ENCODE measurements at places on chromosomes 3 and 15. TPM values are rescaled to one million over a fixed set of nuclear protein-coding genes. Genes with fewer than 3 reads are reported as not detected.
A peak's percentile ranks its signal among the peaks of the same experiment; 100 is the strongest.

DNA sequence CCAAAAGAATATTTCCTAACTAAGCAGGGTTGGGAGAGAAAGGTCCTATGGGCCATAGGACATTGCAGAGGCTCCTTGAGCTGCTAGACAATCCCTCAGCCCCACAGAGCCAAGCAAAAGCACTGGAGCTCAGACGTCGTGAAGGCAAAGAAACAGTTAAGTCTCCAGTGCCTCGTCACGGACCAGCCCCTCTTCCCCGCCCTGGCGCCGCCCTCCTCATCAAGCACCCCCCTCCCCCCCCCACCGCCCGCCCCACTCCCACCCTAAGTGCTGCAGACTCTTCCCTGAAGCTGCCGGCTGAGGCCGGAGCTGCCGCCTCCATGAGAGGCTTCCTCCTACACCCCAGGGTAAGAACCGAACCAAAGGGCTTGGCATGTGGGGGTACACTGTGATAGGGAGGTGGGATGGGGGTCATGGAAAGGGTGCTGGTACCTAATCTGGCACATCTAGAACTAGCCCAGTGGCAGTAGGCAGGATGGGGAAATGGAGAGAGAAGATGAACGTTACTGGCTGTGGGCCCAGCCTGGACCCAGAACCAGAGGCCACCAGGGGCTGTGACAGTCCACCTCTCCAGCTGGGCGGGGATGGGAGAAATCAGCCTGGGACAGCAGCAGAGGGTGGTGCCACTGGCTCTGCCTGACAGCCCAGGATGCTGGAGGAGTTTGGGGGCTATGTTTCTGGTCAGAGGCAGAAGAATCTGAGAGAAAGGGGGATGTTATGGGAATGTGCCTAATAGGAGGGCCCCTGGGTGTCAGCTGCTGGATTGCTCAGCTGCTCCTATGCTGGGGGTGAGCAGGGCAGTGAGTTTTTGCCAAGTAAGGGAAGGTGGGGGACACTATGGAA is at the start of gene MAP1A:
Gene MAP1A, plus strand, starts transcription at position 255 of the 843 bp plus-strand sequence. CDS start 3,866 bp downstream, outside the sequence.
- no peaks in the 10 kb centered on the region for H3K27me3 ChIP-seq
- H3K36me3 ChIP-seq, result no peaks in the 10 kb centered on the region
- no peak within 1 kb of the TSS for H3K27ac ChIP-seq

GRCh38 chr15:85556618-85556895 is 176.2 kb downstream of the AKAP13 start:
- no peak overlapping the region for H3K27ac ChIP-seq
- no peak overlapping the region for H3K4me3 ChIP-seq
- no peaks in the 10 kb centered on the region for H3K27me3 ChIP-seq
- 0 out of 2 replicates have a peak, but pooled peaks cover 3% of the 10 kb centered on the region for H3K36me3 ChIP-seq
- no peak for DNase-seq

- H3K4me3 ChIP-seq, result no peak overlapping the region
- H3K27me3 ChIP-seq, result no peaks in the 10 kb centered on the region
- no peak for DNase-seq
- H3K4me1 ChIP-seq, result no peaks in the 10 kb centered on the region
Measured at GRCh38 chr3:61638741-61639140, 77.4 kb downstream of the PTPRG start.

DNA sequence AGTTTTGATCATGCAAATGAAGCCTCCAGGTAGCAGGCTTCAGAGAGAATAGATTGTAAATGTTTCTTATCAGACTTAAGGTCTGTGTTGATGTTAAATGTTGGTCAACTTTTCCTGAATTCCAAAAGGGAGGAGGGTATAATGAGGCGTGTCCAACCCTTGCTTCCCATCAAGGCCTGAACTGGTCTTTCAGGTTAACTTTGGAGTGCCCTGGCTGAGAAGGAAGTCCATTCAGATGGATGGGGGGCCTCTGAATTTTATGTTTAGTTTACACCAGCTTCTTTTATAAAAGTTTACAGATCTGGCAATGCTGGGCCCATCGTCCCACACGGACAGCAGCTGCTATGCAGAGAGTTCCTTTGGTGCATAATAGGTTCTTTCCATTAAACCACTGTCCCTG is 8.9 kb downstream of the CCDC13 start:
- no peak for DNase-seq
- peak overlapping the region; percentile 71 for H3K27ac ChIP-seq
- no peaks in the 10 kb centered on the region for H3K27me3 ChIP-seq
- no peak overlapping the region for H3K4me3 ChIP-seq

The RHOV gene
- not detected for total RNA-seq

The SAMMSON gene
- not detected for total RNA-seq

DNA sequence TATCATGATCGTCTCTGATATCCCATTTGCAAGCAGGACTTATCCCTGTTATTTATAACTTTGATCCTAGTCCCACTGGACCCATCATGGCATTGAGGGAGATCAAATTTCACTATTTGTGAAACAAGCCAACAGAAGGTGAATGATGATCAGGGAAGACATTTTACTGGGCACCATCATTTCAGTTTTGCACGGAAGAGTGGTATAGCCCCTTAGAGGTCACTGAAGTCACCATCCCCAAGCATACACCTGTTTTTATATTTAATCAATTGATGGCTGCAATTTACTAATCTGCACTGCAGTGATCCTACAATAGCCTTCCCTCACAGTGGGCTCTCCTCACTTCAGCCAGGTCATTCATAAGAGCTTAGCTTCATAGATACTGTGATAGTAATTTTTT is 132.4 kb downstream of the FHIT start:
- no peaks in the 10 kb centered on the region for H3K36me3 ChIP-seq
- H3K27ac ChIP-seq, result no peak overlapping the region
- no peak for DNase-seq
- H3K27me3 ChIP-seq, result no peaks in the 10 kb centered on the region
- no peaks in the 10 kb centered on the region for H3K4me1 ChIP-seq
- H3K4me3 ChIP-seq, result no peak overlapping the region

- H3K36me3 ChIP-seq, result peaks cover 57% of the 10 kb centered on the region
- no peak for DNase-seq
- peaks cover 17% of the 10 kb centered on the region for H3K4me1 ChIP-seq
- no peaks in the 10 kb centered on the region for H3K27me3 ChIP-seq
- no peak overlapping the region for H3K27ac ChIP-seq
Measured at GRCh38 chr15:63712828-63713520, 115.8 kb downstream of the FBXL22 start.

DNA sequence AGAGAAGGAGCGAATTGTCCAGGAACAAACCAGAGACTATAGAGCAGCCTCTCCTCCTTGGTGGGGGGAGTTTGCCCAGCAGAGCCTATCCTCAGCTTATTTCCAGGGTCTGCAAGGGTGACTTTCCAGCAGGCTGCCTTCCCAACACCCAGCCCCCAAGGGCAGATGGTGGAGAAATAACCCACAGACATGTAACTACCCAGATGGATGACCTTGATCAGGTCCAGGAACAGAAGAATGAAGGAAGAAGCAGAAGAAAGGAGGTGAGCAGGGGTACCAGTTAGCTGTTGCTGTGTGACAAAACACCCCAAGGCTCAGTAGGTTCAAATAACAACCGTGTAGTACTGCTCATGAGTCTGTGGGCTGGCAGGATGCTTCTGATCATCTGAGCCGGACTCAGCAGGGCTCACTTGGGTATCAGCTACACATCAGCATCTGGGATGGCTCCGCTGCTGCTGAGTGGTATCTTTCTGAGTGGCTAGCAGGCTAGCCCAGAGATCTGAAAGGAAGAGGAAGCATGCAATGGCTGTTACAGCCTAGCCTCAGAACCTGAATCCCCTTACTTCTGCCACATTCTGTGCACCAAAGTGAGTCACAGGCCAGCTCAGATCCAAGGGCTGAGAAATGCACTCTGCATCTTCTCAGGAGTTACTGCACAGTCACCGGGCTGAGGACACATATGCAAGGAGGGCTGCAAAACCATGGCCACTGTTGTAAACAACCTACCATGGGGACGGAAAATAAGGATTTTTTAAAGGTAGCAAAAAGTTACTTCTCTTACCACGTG is 22.2 kb upstream of the TXNRD3 start:
- no peak overlapping the region for H3K4me3 ChIP-seq
- peaks cover 24% of the 10 kb centered on the region for H3K4me1 ChIP-seq
- H3K27ac ChIP-seq, result no peak overlapping the region
- no peaks in the 10 kb centered on the region for H3K36me3 ChIP-seq
- DNase-seq, result no peak

- H3K4me3 ChIP-seq, result no peak overlapping the region
- H3K27me3 ChIP-seq, result no peaks in the 10 kb centered on the region
- H3K27ac ChIP-seq, result no peak overlapping the region
- H3K36me3 ChIP-seq, result no peaks in the 10 kb centered on the region
- no peaks in the 10 kb centered on the region for H3K4me1 ChIP-seq
Measured at GRCh38 chr3:4666071-4666470, 172.9 kb downstream of the ITPR1 start.

DNA sequence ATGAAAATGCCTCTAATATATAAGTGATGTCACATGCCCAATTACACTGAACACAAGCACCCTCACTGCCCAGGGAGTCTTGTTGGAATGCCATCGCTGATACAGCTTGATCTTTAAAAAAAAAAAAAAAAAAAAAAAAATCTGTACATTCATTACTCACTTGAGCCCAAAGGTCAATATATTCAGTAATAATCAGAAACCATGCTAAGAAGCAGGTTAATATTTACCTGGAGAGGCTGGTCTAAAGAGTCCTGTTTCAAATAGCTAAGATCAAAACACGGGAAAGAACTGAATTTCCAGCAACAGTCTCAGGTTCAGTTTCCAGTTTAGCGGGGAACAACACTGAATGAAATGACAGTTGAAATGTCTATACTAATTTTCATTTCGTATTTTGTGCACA is 109.9 kb downstream of the UACA start:
- no peaks in the 10 kb centered on the region for H3K27me3 ChIP-seq
- no peaks in the 10 kb centered on the region for H3K4me1 ChIP-seq
- H3K36me3 ChIP-seq, result no peaks in the 10 kb centered on the region
- H3K4me3 ChIP-seq, result no peak overlapping the region

DNA sequence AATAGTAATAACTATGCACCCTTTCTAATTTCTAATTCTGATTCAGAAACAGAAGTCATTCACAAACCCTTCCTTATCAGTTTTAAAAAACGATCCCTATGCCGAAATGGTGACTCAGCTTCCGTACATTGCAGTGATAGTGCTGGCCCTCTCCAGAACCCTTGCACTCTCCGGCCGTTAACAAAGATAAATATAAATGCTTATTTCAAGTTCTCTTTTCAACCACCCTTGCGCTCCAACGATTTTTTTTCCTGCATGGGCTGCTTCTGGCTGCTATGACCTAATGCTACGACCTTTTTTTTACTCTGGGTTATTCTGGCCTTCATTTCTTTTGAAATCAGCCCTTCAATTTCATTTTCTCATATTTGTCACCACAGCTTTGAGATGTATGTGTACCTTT is 646.2 kb downstream of the NTRK3 start:
- H3K4me3 ChIP-seq, result no peak overlapping the region
- H3K27ac ChIP-seq, result no peak overlapping the region
- H3K27me3 ChIP-seq, result no peaks in the 10 kb centered on the region

DNA sequence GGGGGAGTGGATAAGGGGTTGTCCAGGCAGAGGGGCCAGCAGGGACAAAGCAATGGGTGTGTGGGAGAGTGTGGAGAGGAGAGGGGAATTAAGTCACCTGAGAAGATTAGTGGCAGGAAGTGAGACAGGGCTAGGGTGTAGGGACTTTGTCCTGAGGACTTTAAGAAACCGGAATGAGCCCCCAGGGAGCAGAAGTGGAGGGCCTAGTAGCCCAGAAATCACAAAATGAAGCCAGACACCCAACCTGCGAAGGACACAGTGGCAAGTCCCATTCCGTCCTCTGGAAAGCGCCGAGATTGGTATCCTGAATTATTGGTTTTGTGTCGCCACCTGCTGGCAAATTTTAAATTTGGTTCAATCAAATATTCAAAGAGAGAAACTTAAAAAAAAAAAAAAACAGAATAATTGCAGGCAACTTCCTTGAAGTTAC is 78.0 kb upstream of the SLC25A36 start:
- H3K27me3 ChIP-seq, result no peaks in the 10 kb centered on the region
- H3K27ac ChIP-seq, result no peak overlapping the region
- peak; percentile 90 for DNase-seq
- no peaks in the 10 kb centered on the region for H3K36me3 ChIP-seq
- H3K4me1 ChIP-seq, result peaks cover 3% of the 10 kb centered on the region

DNA sequence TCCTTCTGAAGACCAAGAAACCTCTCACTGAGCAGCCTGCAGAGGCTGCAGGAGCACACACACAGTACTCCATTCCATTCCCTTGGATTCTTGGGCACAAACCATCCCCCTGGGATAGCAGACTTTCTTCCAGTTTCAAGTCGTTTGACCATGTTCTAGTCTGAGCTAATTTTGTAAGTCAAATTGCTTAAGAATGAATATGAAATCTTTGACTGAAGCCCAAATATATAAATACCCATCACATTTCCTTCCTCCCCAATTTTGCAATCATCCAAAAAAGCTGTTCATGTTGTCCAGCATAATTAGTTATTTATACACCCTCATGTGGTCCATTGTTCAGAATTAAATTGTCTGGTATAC is 231.2 kb upstream of the TPRG1 start:
- H3K36me3 ChIP-seq, result no peaks in the 10 kb centered on the region
- peaks cover 10% of the 10 kb centered on the region for H3K4me1 ChIP-seq
- H3K4me3 ChIP-seq, result no peak overlapping the region
- H3K27me3 ChIP-seq, result no peaks in the 10 kb centered on the region
- no peak for DNase-seq

The AMIGO3 gene
- total RNA-seq, result 3.8 TPM

- H3K27me3 ChIP-seq, result no peaks in the 10 kb centered on the region
- H3K4me3 ChIP-seq, result no peak overlapping the region
- no peak for DNase-seq
Measured at GRCh38 chr3:122609798-122610559, 32.5 kb downstream of the PARP15 start.

DNA sequence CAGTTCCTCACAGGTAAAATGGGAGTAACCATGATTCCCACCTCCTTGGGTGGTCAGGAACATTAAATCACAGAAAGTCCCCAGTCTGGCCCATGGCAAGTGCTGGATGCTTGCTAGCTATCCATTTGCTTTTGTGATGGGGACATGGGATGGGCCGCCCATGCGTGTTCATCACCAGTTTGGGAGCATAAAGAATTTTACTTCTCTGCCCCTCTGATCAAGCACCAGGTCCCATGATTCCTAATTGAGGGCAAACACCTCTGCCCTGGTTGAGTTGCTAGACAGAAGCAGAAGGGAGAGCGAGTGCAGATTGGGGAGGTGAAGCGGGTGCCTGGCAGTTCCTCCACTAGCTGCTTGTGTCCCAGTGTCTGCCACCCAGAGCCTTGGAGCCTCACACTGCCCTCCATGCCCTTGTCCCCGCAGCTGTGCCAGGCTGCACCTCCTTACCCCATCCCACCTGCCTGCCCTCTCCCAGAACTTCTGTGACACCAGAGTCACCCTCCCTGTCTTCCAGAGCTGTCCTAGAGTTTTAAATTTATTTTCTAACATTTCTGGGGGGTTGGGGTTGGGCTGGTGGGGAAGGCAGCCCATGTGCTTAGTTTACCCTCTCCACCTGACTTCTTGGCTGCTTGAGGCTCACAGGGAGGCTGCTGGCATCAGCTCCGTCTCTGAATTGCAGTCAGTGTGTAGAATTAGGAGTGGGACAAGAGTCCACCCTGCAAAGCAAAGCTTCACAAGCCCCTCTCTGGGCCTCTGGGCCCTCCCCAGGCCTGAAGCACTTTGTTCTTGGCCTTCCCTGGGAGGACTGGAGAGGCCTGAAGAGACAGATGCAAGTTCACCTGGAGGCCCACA is 18.4 kb downstream of the CFAP100 start:
- H3K4me1 ChIP-seq, result no peaks in the 10 kb centered on the region
- H3K36me3 ChIP-seq, result no peaks in the 10 kb centered on the region
- no peaks in the 10 kb centered on the region for H3K27me3 ChIP-seq
- no peak overlapping the region for H3K4me3 ChIP-seq
- no peak overlapping the region for H3K27ac ChIP-seq

Measured in Karpas-422 (cell line).